ENCODE measurements at places on chromosomes 11 and 22.
A peak's percentile ranks its signal among the peaks of the same experiment; 100 is the strongest.

DNA sequence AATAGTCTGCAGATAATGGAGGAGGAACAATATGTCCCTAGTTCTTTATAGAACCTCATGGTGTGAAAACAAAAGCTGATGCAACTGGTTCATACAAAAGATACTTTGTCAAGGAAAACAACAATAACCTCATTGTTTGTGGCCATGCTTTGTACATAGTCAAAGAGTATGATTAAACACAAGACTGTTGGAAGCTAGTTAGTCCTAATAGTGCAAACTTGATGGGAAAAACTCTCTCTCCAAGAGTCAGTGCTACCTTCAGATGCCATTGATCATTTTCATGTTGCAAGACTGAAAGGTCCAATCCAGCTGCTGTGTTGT is 20.1 kb upstream of the PLAAT2 start:
- no peak for DNase-seq

- DNase-seq = no peak
Measured at GRCh38 chr11:130400781-130401483, 27.5 kb downstream of the ADAMTS8 start.

GRCh38 chr22:19970031-19970478 is 28.4 kb upstream of the TXNRD2 start:
- DNase-seq = no peak

GRCh38 chr11:123407130-123407995 is 22.7 kb upstream of the GRAMD1B start:
- peak; percentile 41 for DNase-seq

GRCh38 chr11:114257621-114258558 is 38.3 kb upstream of the NNMT start:
- DNase-seq = no peak

- DNase-seq = no peak
Measured at GRCh38 chr11:18844753-18845367, 53.3 kb upstream of the PTPN5 start.

- DNase-seq = no peak
Measured at GRCh38 chr11:121311373-121311772, 18.8 kb downstream of the SC5D start.

DNA sequence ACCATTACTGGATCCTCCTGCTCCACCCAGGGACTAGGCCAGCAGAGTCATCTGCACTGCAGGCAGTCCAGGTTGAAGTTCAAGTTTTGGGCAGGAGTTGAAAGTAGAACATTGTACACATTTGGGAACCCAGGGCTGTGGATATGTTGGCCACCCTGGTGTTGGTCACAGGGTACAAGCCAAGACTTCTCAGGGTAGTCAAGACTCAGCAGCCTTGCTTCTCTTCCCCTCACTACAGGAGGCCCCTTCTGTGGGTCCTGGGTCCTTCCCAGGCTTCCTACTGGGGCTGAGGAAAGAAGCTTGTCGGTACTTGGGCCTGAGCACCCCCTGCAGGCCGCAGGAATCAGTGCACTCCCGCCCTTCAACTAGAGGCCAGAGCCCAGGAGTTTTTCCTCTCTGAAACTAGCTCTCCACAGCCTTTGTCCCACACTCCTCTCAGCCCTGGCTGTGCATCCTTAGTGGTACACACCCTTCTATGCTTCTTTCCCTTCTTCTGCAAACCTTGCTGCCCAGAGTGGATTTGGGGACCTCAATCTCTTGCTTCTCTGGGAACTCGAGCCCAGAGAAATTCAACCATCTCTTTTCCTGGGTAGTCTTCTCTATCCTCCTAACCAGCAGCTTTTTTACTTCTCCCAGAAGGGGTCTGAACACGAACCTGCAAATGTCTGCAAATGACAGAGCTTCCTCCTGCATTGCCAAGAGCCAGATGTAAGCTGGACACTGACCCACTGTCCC is 2.6 kb upstream of the HPX start:
- peak; percentile 40 for DNase-seq

DNA sequence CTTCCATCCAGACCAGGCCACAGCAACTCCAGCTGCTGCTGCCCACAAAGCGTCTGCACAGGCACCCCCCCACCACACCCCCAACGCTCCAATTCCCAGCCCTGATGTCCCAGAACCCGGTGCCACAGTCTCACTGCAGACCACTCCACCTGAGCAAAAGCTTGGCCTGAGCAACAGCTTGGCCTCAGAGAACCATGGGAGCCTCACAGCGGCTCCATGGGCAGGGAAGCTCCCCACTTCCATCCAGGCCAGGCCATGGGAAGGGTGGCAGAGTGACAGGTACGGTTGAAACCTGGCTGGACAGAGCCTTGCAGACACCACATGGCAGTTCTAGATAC is 13.2 kb downstream of the PLXNB2 start:
- DNase-seq = no peak

DNA sequence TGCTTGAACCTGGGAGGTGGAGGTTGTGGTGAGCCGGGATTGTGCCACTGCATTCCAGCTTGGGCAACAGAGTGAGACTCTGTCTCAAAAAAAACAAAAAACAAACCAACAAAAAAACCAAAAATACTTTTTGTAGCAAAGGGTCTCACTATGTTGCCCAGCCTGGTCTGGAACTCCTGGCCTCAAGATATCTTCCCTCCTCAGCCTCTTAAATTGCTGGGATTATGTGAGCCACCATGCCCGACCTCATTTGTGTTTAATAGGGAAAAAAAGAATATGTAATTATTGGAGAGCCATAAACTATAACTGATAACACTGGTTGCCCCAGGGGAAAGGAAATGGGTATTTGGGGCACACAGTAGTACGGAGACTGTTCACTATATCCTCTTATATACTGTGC is 19.7 kb downstream of the UVRAG start:
- no peak for DNase-seq

GRCh38 chr11:6240781-6241180 is 1.9 kb downstream of the CNGA4 start:
- DNase-seq = no peak

- no peak for DNase-seq
Measured at GRCh38 chr22:24200619-24201212, 19.4 kb downstream of the SUSD2 start.

DNA sequence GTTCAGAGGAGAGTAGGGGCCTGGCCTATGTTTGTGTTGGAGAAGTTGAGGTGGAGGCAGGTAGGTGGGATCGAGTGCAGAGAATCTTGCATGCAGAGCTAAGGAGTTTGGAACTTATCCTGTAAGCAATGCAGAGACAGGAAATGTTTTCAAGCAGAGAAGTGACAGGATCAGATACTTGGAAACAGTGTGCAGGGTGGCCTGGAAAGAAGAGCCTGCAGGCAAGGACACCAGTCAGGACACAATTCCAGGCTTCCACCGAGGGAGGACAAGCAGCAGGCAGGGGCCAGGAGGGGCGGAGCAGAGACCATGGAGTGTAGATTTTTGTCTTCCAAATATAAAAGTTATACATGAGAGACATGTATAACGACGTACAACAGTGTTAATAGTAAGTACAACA is 26.9 kb upstream of the CECR2 start:
- no peak for DNase-seq

- no peak for DNase-seq
Measured at GRCh38 chr22:27851974-27852746, 50.6 kb upstream of the MN1 start.

- DNase-seq = no peak
Measured at GRCh38 chr22:16989915-16990314, 18.1 kb downstream of the GAB4 start.

DNA sequence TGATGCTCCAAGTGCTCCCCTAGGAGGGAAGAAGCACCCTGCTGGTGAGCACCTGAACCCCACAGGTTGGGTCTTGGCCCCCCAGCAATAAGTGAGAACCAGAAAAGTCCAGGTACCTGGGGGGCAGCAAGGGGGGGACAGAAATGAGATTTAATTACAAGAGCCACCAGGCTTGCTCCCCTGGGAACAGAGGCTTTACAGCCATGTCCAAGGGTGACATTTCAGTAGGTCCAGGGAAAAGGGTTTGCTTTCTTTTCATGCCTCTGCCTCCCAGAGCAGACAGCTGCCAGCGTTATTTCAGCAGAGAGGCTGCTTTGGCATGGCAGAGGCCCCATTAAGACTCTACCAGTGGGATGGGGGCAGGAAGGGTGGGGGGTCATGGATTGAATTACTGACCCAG is 437.7 kb downstream of the BUD13 start:
- DNase-seq = no peak

GRCh38 chr11:32385998-32386397 is 49.3 kb downstream of the WT1 start:
- no peak for DNase-seq

DNA sequence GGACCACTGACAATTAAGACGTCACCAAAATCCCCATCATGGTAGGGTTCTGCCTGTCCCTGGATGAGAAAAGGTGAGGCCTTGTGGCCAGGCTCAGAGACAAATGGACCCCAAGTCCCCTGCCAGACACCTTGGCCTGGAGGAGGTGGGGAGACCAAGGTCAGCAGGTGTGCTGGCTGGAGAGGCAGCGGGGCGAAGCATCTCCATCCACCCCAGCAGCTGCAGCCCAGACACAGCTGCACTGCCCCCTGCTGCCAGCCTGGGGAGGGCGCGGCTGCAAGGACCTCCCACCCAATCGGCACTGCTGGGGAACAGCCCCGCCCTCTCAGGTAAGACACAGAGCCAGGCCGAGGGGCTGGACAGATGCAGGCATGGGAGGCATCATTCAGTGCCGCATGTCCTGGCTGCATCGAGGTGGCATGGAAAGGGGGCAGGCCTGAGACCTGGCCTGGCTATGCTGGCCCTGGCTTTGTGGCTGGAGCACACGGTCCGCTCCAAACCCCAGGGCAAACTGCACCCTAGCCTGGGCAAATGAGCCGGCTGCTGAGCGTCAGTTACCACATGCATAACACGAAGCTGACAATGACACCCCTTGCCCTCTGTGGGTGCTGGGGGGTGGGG is 12.2 kb upstream of the MFNG start:
- peak; percentile 66 for DNase-seq

GRCh38 chr22:31556627-31557203 is 60.4 kb downstream of the SFI1 start:
- no peak for DNase-seq

DNA sequence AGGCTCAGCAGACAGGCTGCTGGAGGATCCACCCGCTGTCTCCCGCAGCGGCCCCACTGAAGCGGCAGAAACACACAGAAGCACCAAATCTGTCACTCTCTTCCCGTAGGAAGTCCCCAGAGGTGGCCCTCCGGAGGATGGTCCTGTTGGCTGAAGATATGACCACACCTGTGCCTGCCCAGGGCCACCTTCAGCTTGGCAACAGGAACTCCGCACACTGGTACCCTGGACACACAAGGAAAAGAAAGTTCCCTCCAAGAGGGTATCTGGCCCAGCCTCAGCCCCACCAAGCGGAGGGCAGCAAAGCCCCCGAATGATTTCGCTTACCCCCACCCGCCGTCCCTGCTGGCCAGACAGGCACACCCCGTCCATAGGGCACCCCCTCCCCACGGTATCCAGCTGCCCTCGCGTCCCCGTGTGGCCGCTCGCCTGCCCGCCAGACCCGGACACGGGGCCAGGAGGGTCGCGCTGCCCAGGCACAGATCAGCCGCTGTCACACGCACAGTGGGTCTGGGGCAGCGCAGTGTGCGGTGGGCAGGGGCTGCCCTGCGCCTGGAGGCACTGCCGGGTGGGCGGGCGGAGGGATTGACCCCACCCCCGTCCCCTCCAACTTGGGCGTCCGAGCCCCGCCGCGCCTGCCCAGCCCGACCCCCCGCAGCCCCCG is 7.0 kb downstream of the RASSF7 start:
- no peak for DNase-seq

- DNase-seq = no peak
Measured at GRCh38 chr11:121550247-121551030, 97.7 kb upstream of the SORL1-AS1 start.

- DNase-seq = no peak
Measured at GRCh38 chr11:65213322-65214211, 31.8 kb downstream of the CAPN1 start.

GRCh38 chr11:112871909-112872500 is 89.2 kb upstream of the NCAM1 start:
- no peak for DNase-seq

GRCh38 chr22:44738347-44738715 is 14.0 kb upstream of the ARHGAP8 start:
- no peak for DNase-seq

Measured in stimulated activated CD4-positive, alpha-beta T cell treated with anti-CD3 and anti-CD28 coated beads, Interleukin-12 subunit alpha, Interleukin-12 subunit beta, amount 100 ng/mL, for 4 hours (primary cell).